ENCODE measurements at places on chromosomes 12 and 14.
A peak's percentile ranks its signal among the peaks of the same experiment; 100 is the strongest.

DNA sequence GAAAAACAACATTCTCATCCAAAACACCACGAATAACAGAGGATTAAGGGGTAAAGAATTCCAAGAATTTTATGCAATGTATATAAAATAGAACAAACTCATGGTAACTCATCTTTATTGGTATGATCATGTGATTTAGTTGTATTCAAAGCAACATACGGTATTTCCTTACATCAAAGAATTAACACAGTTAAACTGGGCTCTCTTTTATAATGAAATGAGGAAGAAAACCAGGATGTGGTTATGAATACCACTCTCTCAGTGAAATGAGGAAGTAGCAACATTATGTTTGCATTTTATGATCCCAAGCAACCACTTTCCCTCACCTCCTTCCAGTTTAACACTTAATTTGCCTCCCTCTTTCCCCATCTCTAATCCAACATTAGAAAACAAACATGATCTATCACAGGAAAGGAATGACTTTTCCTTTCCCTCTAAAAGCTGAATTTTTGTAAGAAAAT lies 22.9 kb downstream of the SPTLC2 start:
- no peak for DNase-seq

- peak; percentile 3 for DNase-seq
Measured at GRCh38 chr12:21627924-21628323, 23.3 kb upstream of the GYS2 start.

DNA sequence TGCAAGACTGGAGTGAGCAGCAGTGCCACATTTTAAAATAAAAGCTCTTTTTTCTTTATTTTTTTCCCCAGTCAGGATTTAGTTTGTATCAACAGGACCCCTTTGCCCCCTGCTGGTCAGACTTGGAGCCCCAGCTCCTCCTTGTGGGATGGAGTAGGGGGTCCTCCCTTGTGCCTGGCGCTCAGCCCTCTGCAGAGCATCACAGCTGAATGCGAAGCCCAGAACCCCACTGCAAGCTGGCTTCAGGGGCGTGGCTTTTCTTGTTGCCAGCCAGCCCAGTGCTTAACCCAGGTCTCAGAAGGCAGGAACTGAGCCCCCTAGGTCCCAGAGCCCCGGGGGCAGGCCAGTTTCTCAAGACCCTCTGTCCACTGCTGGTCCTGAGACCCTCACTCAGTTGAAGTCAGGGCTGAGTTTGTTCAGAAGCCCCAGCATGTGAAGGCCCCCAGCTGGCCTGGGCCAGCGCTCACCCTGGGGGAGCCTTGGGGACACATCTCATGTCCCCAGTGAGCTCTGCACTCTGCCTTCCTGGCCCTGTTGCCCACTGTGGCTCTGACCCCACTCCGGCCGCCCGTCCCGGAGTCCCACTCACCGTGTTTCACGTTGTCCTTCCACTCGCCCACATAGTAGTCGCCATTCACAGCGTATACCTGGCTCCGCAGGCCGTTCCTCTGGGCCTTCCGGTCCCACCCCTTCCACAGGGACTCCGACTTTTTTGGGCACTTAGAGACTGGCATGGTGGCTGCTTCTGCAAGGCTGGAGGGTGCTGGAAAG lies 519 bp downstream of the MORN3 start:
- no peak for DNase-seq

GRCh38 chr12:27723212-27723611 lies 12.6 kb downstream of the MRPS35 start:
- DNase-seq: no peak

- DNase-seq: no peak
Measured at GRCh38 chr12:93580682-93581081, 8.2 kb downstream of the SOCS2 start.

DNA sequence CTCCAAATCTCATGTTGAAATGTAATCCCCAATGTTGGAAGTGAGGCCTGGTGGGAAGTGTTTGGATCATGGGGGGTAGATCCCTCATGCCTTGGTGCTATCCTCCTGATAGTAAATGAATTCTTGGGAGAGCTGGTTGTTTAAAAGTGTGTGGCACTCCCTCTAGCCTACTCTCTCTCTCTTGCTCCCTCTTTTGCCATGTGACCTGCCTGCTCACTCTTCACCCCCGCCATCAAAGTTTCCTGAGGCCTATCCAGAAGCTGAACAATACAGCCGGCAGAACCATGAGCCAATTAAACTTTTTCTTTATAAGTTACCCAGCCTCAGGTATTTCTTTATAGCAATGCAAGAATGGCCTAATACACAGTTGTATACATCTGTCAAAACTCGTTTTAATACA lies 62.5 kb downstream of the BCL2L14 start:
- no peak for DNase-seq

- no peak for DNase-seq
Measured at GRCh38 chr12:104793285-104793684, 164.8 kb downstream of the SLC41A2 start.

GRCh38 chr14:25861406-25861805 lies 736.4 kb downstream of the NOVA1 start:
- no peak for DNase-seq

GRCh38 chr14:65159281-65160062 lies 57.2 kb upstream of the MAX start:
- no peak for DNase-seq

- no peak for DNase-seq
Measured at GRCh38 chr14:66117600-66117999, 368.6 kb upstream of the CCDC196 start.

DNA sequence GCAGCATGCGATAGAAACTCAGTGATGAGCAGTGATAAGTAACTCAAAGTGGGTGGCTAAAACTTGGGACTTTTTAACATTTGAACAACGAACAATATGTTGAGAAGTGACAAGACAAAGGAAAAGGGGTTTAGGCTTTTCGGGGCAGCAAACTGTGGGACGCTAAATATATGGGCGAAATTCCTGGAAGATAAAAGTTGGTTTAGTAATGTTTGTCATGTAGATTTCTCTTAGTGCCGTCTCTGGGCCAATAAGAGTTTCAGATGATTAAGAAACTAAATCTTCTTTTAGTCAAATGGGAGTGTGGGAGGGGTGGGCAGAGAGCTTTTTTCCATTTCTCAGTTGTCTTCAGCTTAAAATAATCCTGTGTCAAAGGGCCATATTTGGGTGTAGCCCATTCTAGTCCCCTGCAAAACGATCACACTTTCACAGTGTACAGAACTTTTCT lies 41.7 kb upstream of the FUT8 start:
- no peak for DNase-seq

DNA sequence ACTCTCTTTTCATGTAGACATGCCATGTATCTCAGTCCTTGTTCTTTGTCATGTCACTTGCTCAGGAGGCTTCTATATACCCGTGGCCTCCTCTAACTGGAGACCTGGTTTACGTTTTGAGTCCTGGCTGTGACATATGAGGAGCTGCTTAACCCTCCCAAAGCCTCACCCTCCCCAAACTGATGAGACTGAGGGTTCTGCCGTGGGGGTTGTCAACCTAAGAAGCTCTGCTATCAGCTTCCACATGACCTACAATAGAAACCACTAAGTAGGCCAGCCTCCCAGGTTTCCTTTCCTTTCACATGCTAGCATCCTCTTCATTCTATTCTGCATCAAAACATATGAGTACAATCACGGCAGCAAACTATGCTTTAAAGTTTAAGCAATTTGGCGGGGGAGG lies 76.8 kb upstream of the WSCD2 start:
- DNase-seq: no peak

GRCh38 chr12:124305136-124305535 lies 10.2 kb downstream of the RFLNA start:
- no peak for DNase-seq

GRCh38 chr12:96807741-96808140 lies 99.3 kb upstream of the NEDD1 start:
- no peak for DNase-seq

GRCh38 chr14:75175677-75176141 lies 703 bp downstream of the TMED10 start:
- DNase-seq: no peak

DNA sequence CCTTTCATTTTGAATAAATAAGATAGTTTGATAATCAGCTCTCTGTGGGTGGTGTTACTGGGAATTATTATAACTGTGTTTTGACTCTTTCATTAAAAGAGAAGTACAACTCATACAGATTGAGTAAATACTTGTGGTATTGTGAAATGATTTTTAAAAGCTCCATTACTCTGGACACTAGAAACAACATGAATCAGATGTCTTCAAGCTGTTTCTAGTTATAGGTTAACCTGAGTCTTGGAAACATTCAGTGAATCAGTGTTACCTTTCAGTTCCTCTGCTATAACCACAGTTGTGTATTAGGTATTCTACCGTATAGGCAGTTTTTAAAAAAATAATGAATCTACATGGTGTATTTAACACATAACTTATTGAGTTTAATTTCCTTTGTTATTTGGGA lies 128.4 kb upstream of the SSTR1 start:
- DNase-seq: no peak

Data from NCI-H774 (cell line).